ENCODE measurements at places on chromosomes 1 and 21.

DNA sequence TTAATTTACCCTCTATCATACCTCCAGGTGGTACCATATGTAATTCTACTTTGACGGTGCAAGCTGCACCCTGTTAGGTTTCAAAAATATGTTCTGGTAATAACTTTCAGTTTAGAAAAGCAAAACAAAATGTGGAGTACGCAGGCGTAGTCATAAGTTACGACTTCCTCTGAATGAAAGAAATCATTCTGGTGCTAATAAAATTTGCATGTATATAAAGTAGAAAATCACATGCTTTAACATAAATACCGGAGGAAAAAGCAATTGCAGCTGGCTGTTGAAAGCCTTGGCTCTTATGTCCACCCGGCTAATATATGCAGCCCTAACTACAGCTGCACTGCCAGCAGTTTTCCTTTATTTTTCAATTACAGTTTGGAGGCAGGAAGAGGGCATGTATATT is 65.2 kb upstream of the TMPRSS15 start:
- DNase-seq, result no peak

- DNase-seq, result no peak
Measured at GRCh38 chr1:219670426-219671149, 57.7 kb upstream of the ZC3H11B start.

- DNase-seq, result no peak
Measured at GRCh38 chr1:226549937-226550671, 1.5 kb downstream of the STUM start.

- no peak for DNase-seq
Measured at GRCh38 chr1:43584204-43584603, 53.5 kb downstream of the PTPRF start.

GRCh38 chr1:187264995-187265602 is 436.4 kb downstream of the PLA2G4A start:
- DNase-seq, result no peak

DNA sequence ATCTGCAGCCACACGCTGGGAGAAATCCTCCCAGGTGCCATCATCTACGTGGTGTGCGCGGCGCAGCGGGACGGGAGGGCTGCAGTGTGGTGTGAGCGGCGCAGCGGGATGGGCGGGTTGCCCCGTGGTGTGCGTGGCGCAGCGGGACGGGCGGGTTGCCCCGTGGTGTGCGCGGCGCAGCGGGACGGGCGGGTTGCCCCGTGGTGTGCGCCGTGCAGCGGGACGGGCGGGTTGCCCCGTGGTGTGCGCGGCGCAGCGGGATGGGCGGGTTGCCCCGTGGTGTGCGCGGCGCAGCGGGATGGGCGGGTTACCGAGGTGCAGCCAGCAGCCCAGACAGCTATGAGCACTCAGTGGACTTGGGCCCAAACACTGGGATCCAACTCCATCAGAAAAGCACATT is 4.7 kb downstream of the WRAP73 start:
- DNase-seq, result no peak

DNA sequence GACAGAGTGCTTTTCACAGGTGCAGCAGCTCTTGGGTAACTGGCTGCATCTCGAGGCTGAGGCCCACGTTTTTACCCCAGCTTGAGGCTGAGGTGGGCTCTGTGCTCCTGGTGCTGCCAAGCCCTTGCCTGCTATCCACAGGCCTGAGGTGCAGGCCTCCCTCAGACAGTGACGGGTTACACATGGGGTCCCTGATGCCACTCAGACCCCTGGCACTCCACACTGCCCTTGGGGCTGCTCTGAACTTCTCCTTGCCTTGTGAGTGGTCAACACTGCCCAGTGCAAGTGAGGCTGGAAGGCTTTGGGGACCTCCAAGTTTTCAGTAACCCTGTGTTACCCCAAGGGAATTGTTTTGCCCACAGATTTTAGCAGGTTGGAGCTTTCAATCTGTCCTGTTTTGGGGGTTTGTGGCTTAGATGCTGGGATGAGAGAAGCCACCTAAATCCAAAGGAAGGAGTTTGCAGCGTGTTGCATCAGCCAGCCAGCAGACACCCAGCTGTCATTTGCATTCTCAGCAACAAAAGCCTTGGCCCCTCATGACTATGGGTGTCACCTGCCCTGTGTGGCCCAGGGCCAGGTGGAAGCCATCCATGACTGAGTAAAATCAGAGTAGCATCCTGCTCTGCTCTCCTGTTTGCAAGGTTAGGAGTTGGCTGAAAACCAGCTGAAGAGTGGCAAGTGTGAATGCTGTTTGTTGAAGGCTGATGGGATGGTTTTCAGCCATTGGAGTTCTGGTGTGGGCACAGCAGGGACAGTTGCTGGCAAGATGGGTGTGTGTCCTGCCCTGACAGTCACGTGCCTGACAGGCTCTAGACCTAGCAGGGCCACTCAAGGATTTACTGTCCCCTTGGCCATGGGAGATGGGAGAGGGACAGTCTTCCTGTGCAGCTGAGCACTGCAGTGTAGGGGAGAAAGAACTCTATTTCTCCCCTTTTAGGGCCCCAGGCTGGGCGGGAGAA is 3.2 kb downstream of the RNF187 start:
- no peak for DNase-seq

DNA sequence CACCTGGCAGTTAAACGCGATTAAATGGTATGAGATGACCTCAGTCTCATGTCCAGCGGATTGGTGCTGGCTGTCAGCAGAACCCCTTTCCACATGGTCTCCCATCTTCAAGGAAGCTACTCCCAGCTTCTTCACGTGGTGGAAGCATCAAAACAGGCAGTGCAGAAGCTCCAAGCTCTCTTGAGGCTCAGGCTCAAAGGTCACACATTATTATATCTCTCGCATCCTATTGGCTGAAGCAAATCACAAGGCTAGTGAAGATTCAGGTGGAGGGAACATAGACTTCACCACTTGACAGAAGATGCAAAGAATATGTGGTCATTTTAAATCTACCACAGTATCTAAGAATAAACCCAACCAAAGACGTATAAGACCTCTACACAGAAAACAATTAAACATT is 181.9 kb downstream of the VPS13D start:
- no peak for DNase-seq

DNA sequence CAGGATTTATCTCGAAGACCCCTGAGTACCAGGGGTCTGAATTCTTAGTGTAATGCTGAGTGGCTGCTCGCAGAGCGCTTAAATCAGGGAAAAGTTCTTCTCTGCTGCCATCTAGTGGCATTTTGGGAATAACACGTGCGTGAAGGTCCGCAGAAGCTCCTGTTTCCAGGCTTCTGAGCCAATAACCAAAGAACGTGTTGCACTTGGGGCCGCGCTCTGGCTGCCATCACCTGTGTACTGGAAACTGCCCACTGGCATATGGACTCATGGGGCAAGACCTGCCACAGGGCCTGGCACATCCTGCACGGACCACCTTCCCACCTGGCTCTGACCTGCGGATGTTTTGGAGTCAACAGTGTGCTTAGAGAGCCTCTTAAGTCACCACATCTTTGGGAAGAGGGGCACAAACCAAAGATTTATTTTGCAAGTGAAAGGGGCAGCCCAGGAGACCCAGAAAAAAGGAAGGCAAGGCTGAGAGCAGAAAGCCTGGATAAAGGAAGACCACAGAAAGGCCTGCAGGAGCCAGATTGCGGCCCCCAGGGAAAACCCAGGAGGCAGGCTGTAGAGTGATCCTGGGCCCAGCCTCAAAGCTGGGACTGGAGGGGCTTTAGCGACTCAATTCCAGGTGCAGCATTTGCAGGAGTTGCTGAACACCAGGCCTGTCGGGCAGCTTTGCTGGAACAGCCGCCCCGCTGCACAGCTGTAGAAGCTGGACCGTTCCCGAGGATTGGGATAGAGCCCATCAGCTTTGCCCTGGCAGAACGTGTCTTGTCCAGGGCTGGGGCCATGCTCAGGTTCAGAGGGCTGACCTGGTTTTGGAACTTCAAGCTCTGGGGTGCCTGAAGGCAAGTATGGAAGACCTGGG is 13.0 kb downstream of the CHIT1 start:
- DNase-seq, result peak; percentile 18

- DNase-seq, result no peak
Measured at GRCh38 chr1:54453509-54453908, 47.3 kb upstream of the SSBP3 start.

DNA sequence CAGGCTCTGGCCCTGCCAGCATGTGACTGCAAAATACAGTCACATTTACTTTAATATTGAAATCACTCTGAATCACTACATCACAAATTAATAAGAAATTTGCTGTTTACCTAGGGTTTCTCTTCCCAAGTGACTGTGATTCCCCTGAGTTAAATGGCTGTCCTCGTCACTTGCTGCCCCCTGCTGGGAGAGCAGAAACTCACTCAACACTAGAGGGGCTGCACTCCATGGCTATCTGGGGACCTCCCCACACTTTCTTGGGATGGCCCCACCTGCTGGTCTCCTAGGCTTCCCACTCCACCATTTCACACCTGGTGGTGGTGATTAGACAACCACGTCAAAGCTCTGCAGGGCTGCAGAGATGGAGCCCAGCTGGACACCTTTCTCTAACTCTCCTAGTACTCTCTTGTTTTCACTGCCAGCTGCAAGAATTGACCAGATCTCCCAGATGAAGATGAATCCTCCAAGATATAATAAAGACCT is 63.4 kb downstream of the CD2 start:
- peak; percentile 52 for DNase-seq

DNA sequence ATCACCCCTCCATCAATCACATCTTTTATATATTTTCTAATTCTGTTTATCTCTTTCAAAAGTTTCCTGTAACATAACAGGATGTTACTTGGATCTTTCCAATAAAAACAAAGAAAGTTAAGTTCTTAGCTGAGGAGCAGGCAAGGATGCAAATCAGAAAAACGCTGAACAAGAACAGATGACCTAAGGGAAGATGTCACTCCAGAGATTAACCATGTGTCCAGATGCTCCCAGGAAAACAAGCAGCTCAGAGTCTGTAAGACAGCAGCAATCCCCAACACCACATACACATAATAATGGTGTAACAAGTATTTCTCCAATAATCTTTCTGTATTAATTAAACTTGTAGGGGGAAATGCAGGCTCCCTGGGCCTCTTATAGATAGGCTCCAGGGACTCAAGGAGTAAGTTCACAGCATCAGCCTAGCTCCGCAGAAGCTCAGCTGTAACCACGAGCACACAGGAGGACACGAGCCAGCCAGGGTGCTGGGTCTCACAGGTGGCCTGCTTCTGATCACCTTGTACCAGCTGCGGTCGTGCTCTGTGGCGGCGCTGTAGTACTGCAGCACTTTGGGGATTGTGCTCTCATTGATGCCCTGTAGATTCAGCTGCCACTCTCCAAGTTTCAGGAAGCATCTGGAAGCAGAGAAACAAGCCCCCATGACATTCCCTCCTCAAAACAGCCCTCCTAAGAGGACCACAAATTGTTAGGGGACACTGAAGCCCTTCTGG is 33.1 kb upstream of the EXOSC10 start:
- no peak for DNase-seq

DNA sequence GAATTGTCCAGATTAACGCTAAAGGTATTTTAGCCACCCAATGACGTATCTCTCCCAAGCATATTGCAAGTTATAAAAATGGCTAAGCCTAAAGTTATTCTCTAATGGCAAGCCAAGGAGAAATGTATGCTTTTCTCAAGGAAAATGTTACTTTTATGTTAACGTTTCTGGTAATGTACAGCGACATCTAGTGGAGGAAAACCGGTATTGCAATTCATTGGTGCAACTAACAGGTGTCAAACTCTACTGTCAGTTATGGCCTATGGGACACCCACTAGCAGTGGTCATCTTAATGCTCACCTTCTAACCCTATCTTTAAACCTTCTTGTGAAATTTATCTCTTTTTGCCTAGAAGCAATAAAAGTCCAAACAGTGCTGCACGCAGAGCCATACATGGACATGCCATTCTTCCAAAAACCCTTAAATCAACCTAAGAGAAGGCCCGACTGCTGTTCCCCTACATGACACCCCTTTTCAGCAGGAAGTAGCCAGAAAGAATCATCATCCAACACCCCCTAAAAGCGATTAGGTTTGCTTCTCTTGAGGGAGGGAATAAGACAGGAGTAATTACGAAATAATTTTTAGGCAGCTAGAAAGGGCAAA is 68.7 kb upstream of the LRIF1 start:
- DNase-seq, result no peak

DNA sequence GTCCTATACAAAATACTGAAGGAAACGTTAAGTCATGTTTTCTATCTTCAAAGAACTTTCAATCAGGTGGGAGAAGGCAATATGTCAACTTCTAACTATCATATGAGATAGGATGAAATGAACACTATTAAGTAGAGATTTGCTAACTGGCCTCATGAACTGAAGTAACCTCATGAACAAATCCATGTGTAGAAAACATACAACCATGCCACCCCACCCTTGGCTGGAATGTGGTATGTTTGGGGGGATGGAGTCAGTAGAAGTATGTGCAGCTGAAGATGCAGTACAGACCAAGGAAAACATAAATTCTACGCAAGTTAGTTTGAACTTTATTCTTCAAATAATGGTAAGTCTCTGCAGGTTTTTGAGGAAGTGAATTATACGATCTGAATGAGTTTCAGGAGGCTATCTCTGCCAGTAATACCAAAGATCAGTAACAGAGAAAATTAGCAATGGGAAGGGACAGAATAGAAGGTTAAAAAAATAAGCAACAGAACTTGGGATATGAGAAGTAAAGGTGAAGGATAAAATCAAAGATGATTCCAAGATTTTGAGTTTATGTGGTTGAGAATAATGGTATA is 4.5 kb downstream of the TRMT1L start:
- DNase-seq, result no peak

- DNase-seq, result no peak
Measured at GRCh38 chr1:5814046-5814619, 178.1 kb downstream of the NPHP4 start.

DNA sequence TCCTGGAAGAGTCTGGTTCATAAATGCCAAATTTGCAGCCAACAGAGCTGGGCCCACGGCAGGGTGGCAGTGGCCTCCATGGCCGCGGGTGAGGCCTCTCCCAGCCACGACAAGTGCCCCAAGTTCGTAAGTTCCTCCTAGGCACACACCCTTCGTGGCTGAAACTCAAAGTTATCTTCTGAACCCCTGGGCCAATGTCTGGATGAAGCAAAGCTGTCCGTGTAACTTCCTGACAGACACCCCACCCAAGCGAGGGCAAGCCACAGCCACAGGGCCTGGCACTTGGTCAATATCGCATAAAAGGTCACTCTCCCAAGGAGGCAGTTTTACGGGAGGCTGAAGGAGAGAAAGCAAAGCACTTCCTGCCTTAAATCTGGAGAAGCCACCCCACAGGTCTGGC is 27.8 kb upstream of the GPR153 start:
- DNase-seq, result no peak

DNA sequence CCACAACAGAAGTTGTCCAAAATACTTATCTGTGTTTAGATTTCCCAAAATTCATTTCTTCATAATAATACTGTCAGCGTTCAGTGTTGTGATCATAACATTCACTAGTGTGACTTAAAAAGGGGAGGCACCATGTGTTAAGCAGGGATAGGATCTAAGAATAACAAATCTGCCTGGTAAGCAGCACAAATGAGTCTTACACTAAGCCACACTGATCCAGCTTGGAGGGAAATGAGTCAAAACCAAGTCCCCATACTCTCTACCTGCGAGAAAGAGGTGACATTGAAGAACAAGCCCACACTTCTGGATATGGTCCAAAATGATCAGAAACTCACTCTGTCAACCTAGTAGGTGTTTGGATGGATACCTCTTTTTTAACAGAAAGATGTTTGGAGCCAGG is 145.5 kb downstream of the CRB1 start:
- DNase-seq, result no peak
